Natural killer cell (primary cell): ENCODE measurements at places on chromosomes 11 and 22. TPM values are rescaled to one million over a fixed set of nuclear protein-coding genes. Genes with fewer than 3 reads are reported as not detected.

DNA sequence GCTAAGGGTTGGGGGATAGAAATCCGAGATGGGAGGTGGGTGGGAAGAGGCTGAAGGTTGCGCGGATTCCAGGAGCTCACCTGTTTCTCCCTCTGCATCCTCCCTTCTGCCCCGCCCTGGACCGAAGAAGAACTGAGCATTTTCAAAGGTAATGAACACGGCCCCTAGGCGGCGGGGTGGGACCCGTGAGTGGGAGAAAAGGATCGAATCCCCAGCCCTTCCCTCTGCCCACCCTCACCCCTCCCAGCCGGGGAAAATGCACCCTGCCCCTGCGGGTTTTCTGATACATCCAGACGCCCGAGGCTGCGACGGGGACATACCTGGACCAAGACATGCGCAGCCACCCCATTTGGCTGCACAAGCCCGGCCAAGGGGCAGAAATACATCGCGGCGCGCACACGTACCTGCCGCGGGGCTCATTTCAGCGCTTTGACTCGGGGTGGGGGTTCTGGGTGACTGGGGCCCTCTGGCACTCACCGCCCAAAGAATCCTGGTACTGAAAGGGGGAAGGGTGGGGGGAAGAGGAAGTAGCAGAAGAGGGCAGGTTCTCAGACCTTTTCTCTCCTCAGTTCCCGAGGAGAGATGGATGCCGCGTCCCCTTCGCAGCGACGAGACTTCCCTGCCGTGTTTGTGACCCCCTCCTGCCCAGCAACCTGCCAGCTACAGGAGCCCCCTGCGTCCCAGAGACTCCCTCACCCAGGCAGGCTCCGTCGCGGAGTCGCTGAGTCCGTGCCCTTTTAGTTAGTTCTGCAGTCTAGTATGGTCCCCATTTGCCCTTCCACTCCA, 6.0 kb downstream of the VSIG2 start:
- H3K27me3 ChIP-seq, result peaks cover 5% of the 10 kb centered on the region
- peak; percentile 57 for DNase-seq
- H3K4me1 ChIP-seq, result peaks cover 25% of the 10 kb centered on the region
- no peaks in the 10 kb centered on the region for H3K36me3 ChIP-seq
- peak overlapping the region; percentile 87 for H3K4me3 ChIP-seq

GRCh38 chr11:45745065-45745811, 59.7 kb upstream of the SLC35C1 start:
- H3K4me1 ChIP-seq, result no peaks in the 10 kb centered on the region
- H3K27me3 ChIP-seq, result no peaks in the 10 kb centered on the region
- no peak overlapping the region for H3K4me3 ChIP-seq
- DNase-seq, result no peak

The BMAL1 gene
- 142 TPM for total RNA-seq

DNA sequence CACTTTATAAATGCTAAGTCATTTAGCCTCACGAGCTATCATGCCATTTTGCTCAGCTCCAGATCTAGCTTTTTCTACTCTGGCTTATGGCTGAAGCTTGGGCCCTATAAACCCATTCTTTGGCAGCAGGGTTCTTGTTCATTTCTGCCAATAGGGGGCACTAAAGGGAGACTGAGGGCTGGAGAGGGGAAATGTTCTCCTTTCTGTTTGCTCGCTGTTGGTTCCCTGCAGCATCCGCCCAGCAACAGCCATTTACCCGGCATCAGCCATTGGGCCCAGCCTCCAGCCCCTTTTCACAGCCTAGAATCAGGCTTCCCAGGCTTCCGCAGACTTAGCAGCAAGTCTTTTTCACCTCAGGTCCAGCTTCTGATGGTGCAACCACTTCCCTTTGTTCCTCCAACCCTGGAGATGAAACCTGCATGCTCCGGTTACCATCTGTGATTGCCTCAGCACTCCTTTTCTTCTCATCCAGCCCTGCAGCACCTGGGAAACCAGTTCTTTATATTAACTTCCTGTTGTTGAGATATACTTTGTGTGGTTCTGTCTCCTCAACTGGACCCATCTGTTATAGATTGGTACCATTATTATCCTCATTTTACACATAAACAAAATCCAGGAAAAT, 4.2 kb upstream of the ME3 start:
- no peak overlapping the region for H3K27ac ChIP-seq
- peaks cover 5% of the 10 kb centered on the region for H3K4me1 ChIP-seq
- H3K27me3 ChIP-seq, result no peaks in the 10 kb centered on the region
- no peak overlapping the region for H3K4me3 ChIP-seq
- no peak for DNase-seq
- no peaks in the 10 kb centered on the region for H3K36me3 ChIP-seq

GRCh38 chr11:123547180-123547579, 107.2 kb downstream of the SCN3B start:
- no peaks in the 10 kb centered on the region for H3K36me3 ChIP-seq
- no peaks in the 10 kb centered on the region for H3K27me3 ChIP-seq
- no peak overlapping the region for H3K27ac ChIP-seq
- H3K4me1 ChIP-seq, result no peaks in the 10 kb centered on the region
- no peak overlapping the region for H3K4me3 ChIP-seq
